ENCODE measurements at places on chromosomes 7 and 10. TPM values are rescaled to one million over a fixed set of nuclear protein-coding genes. Genes with fewer than 3 reads are reported as not detected.

Gene MET
- polyA plus RNA-seq, result not detected

Gene PLPP4
- not detected for polyA plus RNA-seq

Gene PTF1A
- not detected for polyA plus RNA-seq

Gene GTF2IRD2
- polyA plus RNA-seq, result 12.6 TPM

Gene IL15RA
- 6.4 TPM for polyA plus RNA-seq

Gene ATOH7
- not detected for polyA plus RNA-seq

Gene OPALIN
- polyA plus RNA-seq, result not detected

Gene MINPP1
- polyA plus RNA-seq, result 3.9 TPM

Gene LRRC17
- polyA plus RNA-seq, result not detected

Gene ADAM8
- polyA plus RNA-seq, result 70.9 TPM

Gene EBLN1
- not detected for polyA plus RNA-seq

Gene PIP
- polyA plus RNA-seq, result not detected

Gene DPYSL4
- not detected for polyA plus RNA-seq

Gene HK1
- 88.6 TPM for polyA plus RNA-seq

All from IgD-negative memory B cell (primary cell).